ENCODE measurements at places on chromosomes 7 and 10.
A peak's percentile ranks its signal among the peaks of the same experiment; 100 is the strongest.

GRCh38 chr7:53609185-53609584 is 573.8 kb downstream of the POM121L12 start:
- DNase-seq: no peak
- H3K36me3 ChIP-seq: no peaks in the 10 kb centered on the region
- H3K4me3 ChIP-seq: no peak overlapping the region
- no peak overlapping the region for H3K27ac ChIP-seq
- H3K27me3 ChIP-seq: no peaks in the 10 kb centered on the region

DNA sequence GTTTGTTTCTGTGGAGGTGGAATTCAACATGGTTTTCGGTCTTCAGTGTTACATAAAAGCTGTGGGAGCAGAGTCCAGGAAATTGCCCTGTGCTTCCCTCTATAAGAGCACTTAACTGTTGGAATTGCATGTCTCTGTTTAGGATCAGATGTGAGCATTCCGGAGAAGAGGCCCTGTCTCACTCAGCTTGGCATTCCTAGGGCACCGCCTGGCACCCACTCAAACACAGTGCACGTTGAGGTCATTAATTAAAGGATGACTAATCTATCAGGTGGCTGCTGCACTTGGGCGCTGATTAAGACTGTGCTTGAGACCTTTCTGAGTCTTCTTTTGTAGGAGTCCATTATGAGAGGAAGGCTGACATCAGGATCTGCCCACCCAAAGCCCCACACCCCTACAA is 82.8 kb upstream of the VIPR2 start:
- no peaks in the 10 kb centered on the region for H3K27me3 ChIP-seq
- H3K36me3 ChIP-seq: no peaks in the 10 kb centered on the region
- H3K4me1 ChIP-seq: no peaks in the 10 kb centered on the region
- no peak overlapping the region for H3K4me3 ChIP-seq
- DNase-seq: no peak

DNA sequence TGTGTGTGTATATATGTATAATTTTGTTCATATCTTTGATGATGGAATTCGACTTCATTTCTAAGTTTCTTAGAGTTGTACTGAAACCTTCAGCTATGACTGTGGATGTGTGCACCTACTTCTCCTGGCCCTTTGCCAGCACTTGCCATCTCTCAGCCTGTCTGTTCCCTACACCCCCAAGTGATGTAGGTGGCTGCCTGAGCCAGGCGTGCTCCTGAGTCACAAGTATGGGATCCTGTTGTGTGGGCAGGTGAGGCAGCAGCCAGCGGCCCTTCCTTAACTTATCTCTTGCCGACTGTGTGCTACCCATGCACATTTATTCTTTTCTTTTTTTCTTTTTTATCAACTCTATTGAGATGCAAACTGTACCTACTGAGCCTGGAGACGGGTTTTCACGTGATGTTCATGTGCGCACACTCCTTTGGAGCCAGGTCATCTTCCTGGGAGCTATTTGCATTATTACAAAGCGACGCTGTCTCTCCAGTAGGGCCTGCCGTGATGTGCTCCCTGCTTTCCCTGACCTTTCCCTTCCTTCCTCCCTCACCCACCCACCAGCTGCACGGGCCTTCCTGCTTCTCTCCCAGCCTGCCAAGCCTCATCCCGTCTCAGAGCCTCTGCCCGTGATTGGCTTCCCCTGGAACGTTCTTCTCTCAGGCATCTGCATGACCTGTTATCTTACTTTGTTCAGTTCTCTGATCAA is 31.3 kb upstream of the GALNT11 start:
- H3K4me3 ChIP-seq: no peak overlapping the region
- H3K4me1 ChIP-seq: no peaks in the 10 kb centered on the region
- H3K27ac ChIP-seq: no peak overlapping the region
- no peaks in the 10 kb centered on the region for H3K36me3 ChIP-seq
- H3K27me3 ChIP-seq: no peaks in the 10 kb centered on the region

DNA sequence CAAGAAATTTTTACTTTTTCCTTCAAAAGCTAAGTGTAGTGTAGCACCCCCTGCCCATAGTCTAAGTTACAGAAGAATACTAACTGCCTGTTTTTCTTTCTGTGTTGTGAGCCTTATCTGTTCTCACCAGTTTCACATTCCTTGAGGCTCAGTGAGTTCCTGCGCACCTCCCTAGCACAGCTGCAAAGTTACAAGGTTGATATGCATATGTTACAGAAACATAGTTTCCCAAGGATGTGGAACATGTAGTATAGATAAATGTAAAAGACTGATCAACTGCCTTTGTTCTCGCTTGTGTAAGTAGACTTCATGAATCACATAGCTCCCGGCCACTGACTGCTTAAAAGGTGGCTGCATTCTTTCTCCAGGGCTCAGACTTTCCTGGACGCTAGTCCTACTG is 6.7 kb upstream of the ZNF33B start:
- no peaks in the 10 kb centered on the region for H3K36me3 ChIP-seq
- H3K4me1 ChIP-seq: no peaks in the 10 kb centered on the region

GRCh38 chr7:116145245-116145852 is 65.0 kb upstream of the TES start:
- H3K27me3 ChIP-seq: no peaks in the 10 kb centered on the region
- no peak for DNase-seq
- H3K27ac ChIP-seq: no peak overlapping the region
- no peaks in the 10 kb centered on the region for H3K36me3 ChIP-seq
- H3K4me1 ChIP-seq: no peaks in the 10 kb centered on the region

- no peaks in the 10 kb centered on the region for H3K36me3 ChIP-seq
- no peak overlapping the region for H3K4me3 ChIP-seq
- no peaks in the 10 kb centered on the region for H3K27me3 ChIP-seq
- no peak overlapping the region for H3K27ac ChIP-seq
These were observed 220 bp upstream of the ZKSCAN5 start for GRCh38 chr7:99504281-99504602.

GRCh38 chr7:2326951-2327350 is 12.7 kb upstream of the SNX8 start:
- no peaks in the 10 kb centered on the region for H3K27me3 ChIP-seq
- no peak overlapping the region for H3K4me3 ChIP-seq
- no peak for DNase-seq
- no peak overlapping the region for H3K27ac ChIP-seq
- no peaks in the 10 kb centered on the region for H3K4me1 ChIP-seq

DNA sequence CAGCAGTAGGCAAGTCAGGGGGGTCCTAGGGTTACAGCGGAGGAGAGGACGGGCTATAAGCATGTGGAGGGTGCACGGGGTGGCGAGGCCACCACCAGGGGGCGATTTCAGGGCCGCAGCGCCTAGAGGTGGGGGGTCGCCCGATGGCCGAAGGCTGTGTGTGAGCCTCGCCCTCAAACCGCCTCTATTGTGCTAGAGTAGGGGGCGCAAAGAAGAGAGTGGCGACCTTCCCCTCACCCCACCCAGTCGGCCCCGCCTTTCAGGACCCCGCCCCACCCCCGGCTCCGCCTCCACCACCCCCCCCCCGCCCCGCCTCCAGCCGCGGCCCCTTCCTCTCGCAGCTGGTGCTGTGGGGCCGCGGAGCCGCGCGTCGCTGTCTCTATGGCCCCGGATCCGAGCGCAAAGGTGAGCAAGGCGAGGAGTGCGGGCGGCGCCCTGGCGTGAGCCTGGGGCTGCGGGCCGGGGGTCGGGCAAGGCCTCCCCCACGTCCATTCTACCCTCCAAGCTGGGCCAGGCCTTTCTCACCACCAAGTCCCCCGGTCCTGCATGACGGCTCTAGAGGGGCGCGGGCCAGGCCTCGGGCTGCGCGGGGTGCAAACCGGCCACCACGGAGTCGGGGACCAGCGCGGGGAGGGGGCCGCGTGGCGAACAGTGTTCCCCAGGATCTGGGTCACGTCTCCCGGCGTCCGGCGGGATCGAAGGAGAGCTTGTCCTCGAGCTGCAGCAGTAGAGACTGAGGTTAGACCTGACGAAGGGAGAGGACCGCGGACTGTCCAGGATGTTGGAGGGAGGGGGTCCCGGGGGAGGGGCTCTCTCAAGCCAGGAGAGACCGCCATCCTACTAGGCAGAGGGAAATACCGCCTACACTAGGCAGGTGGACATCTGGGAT is at the start of gene SEMA4G:
SEMA4G (plus strand) TSS at position 318 of the 889 bp plus-strand sequence. CDS start 3,409 bp downstream, outside the sequence.
- H3K4me3 ChIP-seq: peak within 1 kb of the TSS; percentile 58
- H3K4me1 ChIP-seq: peaks cover 9% of the 10 kb centered on the region
- H3K27me3 ChIP-seq: no peaks in the 10 kb centered on the region
- no peaks in the 10 kb centered on the region for H3K36me3 ChIP-seq
- H3K27ac ChIP-seq: no peak within 1 kb of the TSS

DNA sequence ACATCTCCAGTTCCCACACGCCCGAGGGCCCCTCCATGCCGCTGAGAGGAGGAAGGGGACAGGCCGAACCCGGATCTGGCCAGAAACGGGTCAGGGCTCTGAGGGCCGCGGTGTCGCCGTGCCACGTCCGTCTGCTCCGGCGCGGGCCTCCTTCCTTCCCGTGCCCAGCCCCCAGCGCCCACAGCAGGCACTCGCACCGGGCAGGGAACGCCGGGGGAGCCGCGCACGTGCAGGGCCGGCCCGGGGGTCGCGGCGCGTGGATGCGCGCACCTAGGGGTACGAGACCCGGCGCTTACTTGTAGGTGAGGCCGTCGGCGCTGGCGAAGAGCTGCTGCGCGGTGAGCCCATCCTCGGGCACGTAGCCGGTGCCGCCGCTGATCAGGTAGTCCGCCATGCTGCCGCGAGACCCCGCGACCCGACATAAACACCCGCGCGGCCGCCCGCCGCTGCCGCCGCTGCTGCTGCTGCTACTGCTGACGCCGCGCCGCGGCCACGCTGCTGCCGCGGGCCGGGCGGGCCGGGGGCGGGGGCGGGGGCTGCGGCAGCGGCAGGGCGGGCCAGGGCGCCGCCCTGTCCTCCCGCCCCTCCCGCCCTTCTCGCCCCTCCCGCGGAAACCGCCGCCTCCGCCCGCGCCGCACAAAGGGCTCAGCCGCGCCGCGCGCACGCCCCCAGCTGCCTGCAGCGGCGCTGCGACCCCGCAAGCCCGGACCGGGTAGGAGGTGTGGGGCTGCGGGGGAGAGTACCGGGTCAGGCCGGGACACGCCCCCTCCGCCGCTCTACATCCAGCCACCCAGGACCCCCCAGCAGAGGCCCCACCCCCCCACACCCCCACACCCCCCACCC is 4.1 kb downstream of the IMPDH1 start:
- peak overlapping the region; percentile 38 for H3K4me3 ChIP-seq
- DNase-seq: peak; percentile 49
- peaks cover 17% of the 10 kb centered on the region for H3K27me3 ChIP-seq
- H3K4me1 ChIP-seq: peaks cover 8% of the 10 kb centered on the region

DNA sequence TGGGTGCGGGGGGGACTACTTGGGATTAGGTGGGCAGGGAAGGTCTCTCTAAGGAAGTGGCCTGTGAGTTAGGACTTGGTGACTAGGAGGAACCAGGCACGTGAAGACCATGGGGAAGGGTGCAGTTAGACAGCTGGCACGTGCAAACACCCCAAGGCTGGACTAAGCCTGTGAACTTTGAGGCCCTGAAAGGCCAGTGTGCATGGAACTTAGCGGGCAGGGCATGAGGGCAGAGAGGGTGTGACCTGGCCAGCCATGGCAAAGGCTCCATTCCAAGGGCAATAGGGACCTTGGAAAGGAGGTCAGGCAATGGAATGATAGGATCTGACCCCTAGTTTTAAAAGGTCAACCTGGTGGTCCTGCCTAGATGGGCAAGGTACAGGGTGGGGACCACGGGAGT is 158.4 kb upstream of the PCBD1 start:
- DNase-seq: no peak
- no peaks in the 10 kb centered on the region for H3K36me3 ChIP-seq
- no peaks in the 10 kb centered on the region for H3K4me1 ChIP-seq
- no peak overlapping the region for H3K4me3 ChIP-seq
- H3K27me3 ChIP-seq: no peaks in the 10 kb centered on the region

DNA sequence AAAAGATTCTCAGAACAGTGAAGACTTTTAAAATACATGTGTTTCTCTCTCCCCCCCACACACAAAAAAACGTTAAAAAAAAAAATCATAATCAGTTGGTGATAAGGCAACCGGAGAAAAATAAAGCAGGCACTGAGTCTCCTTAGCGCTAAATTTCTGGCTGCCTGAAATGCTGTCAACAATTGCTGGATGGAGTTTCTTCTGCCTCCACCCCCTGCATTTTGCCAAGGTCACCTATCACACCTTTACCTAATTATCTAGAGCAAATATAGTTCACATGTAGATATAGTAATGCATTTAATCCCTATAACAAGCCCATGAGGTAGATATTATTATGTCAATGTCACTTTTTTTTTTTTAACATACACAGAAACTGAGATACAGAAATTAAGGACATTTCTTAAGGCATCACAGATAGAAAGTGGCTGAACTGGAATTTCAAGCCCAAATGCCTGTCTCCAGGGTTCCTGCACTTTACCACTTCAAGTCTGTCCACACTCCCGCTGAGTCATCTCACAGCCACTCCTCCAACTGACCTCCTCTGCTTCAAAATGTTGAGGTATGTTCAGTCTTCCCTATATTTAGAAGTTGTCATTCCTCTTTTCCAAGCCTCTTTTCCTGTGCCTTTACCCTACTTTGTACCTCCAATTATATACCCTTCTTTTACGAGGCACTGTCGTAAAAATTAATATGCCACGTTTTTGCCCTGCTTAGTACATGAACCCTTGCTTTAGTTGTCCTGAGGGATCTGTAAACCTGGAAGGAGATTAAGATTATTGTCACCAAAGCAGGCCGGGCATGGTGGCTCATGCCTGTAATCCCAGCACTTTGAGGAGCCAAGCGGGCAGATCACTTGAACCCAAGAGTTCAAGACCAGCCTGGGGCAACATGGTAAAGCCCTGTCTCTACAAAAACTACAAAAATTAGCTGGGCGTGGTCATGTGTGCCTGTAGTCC is 72.8 kb upstream of the MPP7 start:
- H3K4me3 ChIP-seq: no peak overlapping the region
- H3K36me3 ChIP-seq: no peaks in the 10 kb centered on the region
- H3K4me1 ChIP-seq: no peaks in the 10 kb centered on the region
- peak; percentile 81 for DNase-seq

DNA sequence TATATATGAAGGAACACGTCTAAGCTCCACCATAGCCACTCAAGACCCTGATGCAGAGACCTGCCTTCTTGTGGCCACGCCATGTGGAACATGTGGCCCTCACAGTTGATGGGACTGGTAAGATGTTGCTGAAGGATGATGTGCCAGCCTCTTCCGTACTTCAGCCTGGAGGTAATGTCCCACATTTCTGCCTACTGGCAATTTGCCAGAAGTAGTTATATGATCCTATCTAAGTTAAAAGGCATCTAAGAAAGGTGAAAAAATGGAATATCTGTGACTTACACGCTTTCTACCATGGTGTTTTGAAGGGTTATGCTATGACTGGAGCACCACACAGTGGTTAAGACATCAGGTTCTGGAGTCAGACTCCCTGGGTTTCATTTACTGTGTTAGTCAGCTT is 948.7 kb upstream of the GHITM start:
- DNase-seq: no peak
- no peak overlapping the region for H3K27ac ChIP-seq
- H3K27me3 ChIP-seq: no peaks in the 10 kb centered on the region
- no peaks in the 10 kb centered on the region for H3K4me1 ChIP-seq

DNA sequence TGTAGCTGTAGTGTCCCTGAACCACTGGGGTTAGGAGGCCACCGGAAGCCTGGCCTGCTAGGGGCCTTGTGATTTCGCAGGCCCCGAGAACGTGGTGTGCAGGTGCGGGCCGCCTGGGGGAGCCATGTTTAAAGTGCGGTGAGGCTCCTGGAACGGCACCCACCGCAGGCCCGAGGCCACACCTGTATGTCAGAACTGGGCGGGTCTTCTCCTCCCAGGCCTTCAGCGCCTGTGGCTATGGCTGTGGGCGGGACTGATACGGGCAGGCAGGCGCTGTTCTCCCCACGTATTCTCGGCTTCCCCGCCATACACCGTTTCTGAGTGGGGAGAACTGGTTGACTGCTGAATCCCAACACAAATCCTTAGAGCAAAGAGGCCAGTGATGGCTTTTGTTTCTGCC is 74.8 kb downstream of the DNAJB6 start:
- H3K4me1 ChIP-seq: no peaks in the 10 kb centered on the region
- H3K4me3 ChIP-seq: no peak overlapping the region
- H3K27ac ChIP-seq: no peak overlapping the region
- H3K36me3 ChIP-seq: peaks cover 4% of the 10 kb centered on the region

All from mesendoderm (in vitro differentiated cells).